Mesothelial cell of epicardium (in vitro differentiated cells): ENCODE measurements at places on chromosomes 2 and 18. TPM values are rescaled to one million over a fixed set of nuclear protein-coding genes. Genes with fewer than 3 reads are reported as not detected.

GRCh38 chr18:74390900-74391299 lies 66.2 kb downstream of the DIPK1C start:
- H3K27ac ChIP-seq: no peak overlapping the region
- H3K4me1 ChIP-seq: peaks cover 10% of the 10 kb centered on the region
- no peaks in the 10 kb centered on the region for H3K36me3 ChIP-seq
- H3K27me3 ChIP-seq: peaks cover 47% of the 10 kb centered on the region
- DNase-seq: no peak
- H3K4me3 ChIP-seq: no peak overlapping the region

DNA sequence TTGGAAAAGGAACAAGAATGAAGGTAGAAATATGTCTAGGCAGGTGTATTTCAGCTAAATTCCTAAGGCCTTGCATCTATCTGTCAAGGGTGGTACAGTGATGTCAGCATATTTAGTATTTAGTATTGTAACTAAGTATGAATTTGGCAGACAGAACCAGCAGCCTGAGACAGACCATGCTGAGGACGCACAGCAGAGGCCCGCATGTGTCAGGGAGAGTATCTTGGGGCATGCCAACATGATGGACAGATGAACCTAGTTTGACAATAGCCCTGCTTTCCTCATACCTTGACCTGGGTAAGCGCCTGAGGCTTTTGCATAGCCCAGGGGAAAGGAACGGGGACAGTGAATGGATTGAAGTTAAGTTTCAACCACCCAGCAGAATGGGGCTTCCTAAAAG lies 33.8 kb upstream of the OSR1 start:
- H3K27me3 ChIP-seq: peaks cover 3% of the 10 kb centered on the region
- H3K27ac ChIP-seq: no peak overlapping the region
- no peak overlapping the region for H3K4me3 ChIP-seq
- DNase-seq: no peak

- no peaks in the 10 kb centered on the region for H3K4me1 ChIP-seq
- no peak overlapping the region for H3K27ac ChIP-seq
- no peak overlapping the region for H3K4me3 ChIP-seq
- H3K36me3 ChIP-seq: peaks cover 35% of the 10 kb centered on the region
- H3K27me3 ChIP-seq: no peaks in the 10 kb centered on the region
- DNase-seq: no peak
These were observed 42.7 kb downstream of the MARCHF7 start for GRCh38 chr2:159755014-159755413.

DNA sequence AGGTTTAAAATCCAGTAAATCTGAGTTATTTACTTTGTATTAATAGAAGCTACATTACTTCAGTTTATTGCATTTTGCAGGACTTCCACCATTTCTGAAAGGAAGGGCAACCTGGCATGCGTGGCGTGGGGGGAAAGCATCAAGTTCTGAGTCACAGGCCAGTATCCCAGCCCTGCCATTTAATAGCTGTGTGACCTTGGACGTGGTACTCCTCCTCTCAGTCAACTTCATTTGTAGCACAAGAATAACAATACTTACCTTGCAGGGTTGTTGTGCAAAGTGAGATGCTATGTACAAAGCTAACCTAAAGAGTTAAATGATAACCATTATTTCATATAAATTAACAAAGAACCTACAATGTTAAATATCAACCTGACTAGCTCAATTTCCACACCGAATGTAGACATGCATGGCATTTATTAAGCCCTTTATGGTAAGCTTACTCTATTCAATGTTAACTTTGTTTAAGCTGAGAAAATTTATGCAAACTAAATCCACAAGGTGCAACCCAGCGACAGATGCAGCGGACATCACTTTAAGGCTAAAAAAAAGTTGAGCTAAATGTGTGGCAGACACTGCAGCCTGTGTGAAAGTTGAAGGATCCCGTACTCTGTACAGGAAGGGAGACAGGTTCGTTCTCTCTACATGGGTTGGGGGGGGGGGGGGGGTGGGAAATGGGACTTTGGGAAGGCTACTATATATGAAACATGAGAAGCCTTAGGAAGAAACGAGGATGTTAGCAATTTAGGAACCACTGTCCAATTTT lies 17.2 kb upstream of the STPG4 start:
- H3K27ac ChIP-seq: no peak overlapping the region
- no peak for DNase-seq
- H3K27me3 ChIP-seq: no peaks in the 10 kb centered on the region
- peak overlapping the region; percentile 19 for H3K4me3 ChIP-seq
- peaks cover 13% of the 10 kb centered on the region for H3K36me3 ChIP-seq

DNA sequence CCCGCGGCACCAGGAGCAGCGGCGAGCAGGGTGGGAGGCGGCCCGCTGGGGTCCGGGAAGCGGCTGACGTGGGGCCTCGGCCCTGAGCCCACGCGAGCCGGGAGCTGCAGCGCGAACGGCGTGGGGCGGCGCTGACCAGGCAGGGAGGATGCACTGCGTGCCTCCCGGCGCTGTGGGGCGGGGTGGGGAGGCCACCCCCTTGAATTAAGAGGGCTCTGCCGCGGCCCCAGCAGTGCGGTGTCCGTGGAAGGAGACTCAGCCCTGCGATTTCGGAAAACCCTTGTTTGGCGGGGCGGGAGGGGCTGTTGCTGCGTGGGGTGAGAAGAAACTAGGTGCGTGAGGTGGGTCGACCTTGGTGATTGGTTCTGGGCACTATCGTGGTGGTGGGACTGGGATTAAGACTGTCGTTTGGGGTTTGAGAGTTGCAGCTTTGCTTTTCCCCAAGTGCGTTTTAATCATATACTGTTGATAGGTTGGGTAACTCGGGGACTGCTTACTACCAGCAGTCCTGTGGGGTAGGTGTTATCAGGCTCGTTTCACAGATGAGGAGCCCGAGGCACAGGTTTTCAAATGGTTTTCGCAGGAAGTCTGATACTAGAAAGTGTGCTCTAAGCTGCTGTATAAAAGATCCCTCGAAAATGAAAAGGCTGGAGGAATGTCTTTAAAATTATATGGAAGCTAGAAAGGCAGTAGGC lies 722 bp downstream of the ACSL3 start:
- H3K36me3 ChIP-seq: no peaks in the 10 kb centered on the region
- H3K27me3 ChIP-seq: no peaks in the 10 kb centered on the region
- no peak for DNase-seq
- no peak overlapping the region for H3K4me3 ChIP-seq
- peaks cover 15% of the 10 kb centered on the region for H3K4me1 ChIP-seq

DNA sequence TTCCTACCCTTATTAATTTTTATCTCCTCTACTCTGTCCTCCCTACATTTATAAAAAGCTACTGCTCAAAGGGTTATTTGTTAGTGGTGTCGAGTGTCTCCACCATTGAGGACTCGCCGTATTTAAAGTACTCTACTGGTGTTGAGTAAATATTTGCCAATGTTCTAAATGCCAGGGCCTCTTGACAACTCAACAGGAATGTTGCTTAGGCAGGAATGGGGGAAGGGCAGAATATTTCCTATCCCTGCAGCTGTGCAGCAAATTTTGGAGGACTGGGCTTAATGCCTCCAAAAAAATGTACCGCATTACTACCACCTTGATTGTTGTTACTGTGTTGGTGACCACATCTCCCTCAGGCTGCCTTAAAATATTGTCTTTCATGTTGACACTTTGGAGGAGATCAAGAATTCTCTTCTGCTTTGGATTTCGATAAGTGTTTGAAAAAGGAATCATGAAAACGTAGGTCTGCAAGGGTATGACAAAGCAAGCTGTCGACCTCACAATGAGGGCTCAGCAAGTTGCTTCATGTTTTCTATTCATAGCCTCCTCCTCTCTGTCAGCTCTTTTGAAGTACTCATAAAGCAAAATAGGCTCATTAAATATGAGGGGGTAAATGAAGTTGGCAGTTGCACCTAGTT lies 84.3 kb downstream of the EFEMP1 start:
- no peak overlapping the region for H3K4me3 ChIP-seq
- H3K27me3 ChIP-seq: peaks cover 12% of the 10 kb centered on the region
- H3K27ac ChIP-seq: peak overlapping the region; percentile 18

DNA sequence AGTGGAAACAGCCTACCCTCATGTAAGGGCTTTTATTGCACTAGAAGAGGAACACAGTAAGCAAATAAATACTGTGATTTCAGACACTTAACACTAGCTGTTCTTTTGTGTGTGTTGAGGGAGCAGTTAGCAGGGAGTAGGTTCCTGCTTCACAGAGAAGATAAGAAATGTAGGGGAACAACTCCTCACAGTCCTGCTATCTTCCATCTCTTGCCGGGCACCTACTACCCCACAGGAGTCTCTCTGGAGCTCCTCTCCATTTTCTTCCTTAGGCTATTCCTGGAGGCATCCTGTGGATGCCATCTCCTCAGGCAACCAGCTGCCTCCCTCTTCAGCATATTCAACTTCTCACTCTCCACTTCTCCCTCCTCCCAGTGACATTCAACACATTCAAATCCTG lies 145.0 kb downstream of the SRBD1 start:
- H3K27ac ChIP-seq: no peak overlapping the region
- no peaks in the 10 kb centered on the region for H3K27me3 ChIP-seq
- DNase-seq: no peak
- no peaks in the 10 kb centered on the region for H3K4me1 ChIP-seq
- H3K4me3 ChIP-seq: no peak overlapping the region

DNA sequence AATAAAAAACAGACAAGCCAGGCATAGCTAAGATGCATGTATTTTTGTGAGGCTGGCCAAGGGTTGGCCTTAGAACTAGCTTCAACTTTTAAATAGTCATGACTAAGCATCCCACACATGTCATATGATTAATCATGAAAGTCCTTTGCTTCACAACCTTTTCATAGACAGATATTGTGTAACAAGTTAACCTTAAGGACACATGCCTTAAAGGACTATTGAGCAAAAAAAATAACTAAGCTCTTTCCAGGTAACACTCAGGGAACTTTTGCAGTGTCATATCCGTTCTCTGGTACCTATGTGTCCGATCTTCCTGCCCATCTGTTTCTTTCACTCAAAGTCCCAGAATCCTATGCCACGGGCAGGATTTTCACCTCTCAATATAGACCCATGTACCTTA lies 498.4 kb downstream of the STK39 start:
- no peak overlapping the region for H3K4me3 ChIP-seq
- peaks cover 38% of the 10 kb centered on the region for H3K4me1 ChIP-seq
- DNase-seq: no peak

DNA sequence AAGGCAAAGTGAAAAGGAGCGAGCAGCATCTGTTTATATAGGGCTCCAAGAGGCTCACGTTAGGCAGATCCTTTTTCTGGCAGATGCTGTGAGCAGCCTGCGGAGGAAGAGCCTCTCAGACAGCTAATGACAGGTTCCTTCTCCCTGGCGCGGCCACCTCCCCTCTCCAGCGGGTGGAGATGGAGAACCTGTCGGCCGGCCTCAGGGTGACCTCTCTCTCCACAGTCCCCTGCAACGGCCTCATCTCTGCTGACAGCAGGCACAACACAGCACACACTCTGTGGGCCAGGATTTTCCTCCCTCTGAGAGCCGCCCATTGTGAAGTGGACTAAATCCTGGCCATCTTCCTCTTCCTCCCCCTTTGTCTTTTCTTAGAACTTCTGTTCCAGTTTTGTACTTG lies 119.8 kb downstream of the PRKCE start:
- peak overlapping the region; percentile 78 for H3K27ac ChIP-seq
- no peak for DNase-seq
- no peaks in the 10 kb centered on the region for H3K27me3 ChIP-seq
- H3K36me3 ChIP-seq: no peaks in the 10 kb centered on the region
- H3K4me3 ChIP-seq: peak overlapping the region; percentile 24
- H3K4me1 ChIP-seq: peaks cover 24% of the 10 kb centered on the region

DNA sequence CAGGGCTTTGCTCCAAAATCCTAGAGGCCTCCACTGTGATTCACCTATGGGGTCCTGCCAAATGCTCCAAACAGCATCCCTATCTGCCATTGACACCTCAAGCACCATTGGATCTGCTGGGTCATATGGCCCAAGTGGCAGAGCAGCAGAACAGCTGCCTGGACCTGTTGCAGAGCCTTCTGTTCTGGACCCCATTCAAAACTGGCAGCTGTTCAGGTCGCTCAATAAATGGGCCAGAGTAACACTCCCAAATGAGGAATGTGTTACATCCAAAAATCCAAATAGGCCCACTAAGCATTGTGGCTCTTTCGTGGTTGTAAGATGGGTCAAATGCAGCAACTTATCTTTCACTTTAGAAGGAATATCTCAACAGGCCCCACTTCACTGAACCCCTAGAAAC lies 783.6 kb downstream of the DCDC2C start:
- H3K36me3 ChIP-seq: no peaks in the 10 kb centered on the region
- no peaks in the 10 kb centered on the region for H3K4me1 ChIP-seq
- H3K27me3 ChIP-seq: no peaks in the 10 kb centered on the region
- H3K27ac ChIP-seq: no peak overlapping the region
- no peak overlapping the region for H3K4me3 ChIP-seq

GRCh38 chr18:34659579-34660517 lies 50.2 kb upstream of the DTNA start:
- H3K27me3 ChIP-seq: no peaks in the 10 kb centered on the region
- H3K36me3 ChIP-seq: no peaks in the 10 kb centered on the region
- no peak overlapping the region for H3K4me3 ChIP-seq
- no peak for DNase-seq

DNA sequence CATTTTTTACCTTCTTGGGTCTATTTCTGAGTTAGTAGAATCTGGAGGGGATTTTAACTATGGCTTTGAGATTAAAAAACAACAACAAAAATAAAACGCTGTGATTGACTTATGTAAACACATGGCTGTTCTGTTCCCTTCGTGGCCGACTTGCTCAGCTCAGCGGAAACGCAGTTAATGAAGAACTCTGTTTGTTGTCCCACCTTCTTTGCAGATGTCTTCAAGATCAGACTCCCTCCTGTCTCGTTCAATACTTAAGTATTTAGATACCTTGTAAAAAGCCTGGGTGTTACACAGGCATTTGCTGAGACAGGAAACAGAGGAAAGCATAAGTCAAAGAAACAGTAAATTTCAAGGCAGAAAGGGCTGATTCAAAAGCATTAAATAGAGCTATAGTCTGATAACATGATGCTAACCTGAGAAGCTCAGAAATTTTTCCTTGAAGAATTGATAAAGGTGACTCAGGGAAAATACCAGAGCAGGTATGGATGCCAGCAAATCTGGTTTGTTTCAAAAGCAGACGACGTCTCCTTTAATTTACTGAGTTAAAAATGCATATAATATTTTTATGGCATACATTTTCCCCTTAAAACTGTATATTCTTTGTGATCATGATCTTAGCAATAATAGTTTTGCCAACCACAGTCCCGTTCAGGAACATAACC lies 21.7 kb upstream of the POLI start:
- peak overlapping the region; percentile 97 for H3K27ac ChIP-seq
- no peaks in the 10 kb centered on the region for H3K27me3 ChIP-seq
- no peaks in the 10 kb centered on the region for H3K36me3 ChIP-seq
- DNase-seq: no peak
- peaks cover 29% of the 10 kb centered on the region for H3K4me1 ChIP-seq

The MTCL1 gene
- total RNA-seq: 24.0 to 26.2 TPM (median 24.7 TPM) in 3 replicates

The ANKRD30BL gene
- not detected in 3 replicates for total RNA-seq

The NTSR2 gene
- not detected in 3 replicates for total RNA-seq

The ZNF396 gene
- 1.2 to 1.8 TPM (median 1.6 TPM) in 3 replicates for total RNA-seq
